Renal cortical epithelial cell (primary cell): ENCODE measurements at places on chromosomes 7 and 10. TPM values are rescaled to one million over a fixed set of nuclear protein-coding genes. Genes with fewer than 3 reads are reported as not detected.

The ATOH7 gene
- 0.05 TPM in 1 of 2 replicates, not detected in the other for total RNA-seq

The ANXA8 gene
- total RNA-seq = 0.30 and 6.1 TPM in 2 replicates

The FAM13C gene
- 0.20 TPM in 1 of 2 replicates, not detected in the other for total RNA-seq

The SPOCK2 gene
- total RNA-seq = 2.0 and 41.8 TPM in 2 replicates

The CRYGN gene
- total RNA-seq = not detected in 2 replicates

The ZPBP gene
- 0.17 TPM in 1 of 2 replicates, not detected in the other for total RNA-seq

The LIPM gene
- total RNA-seq = not detected in 2 replicates

The IPMK gene
- 8.5 and 11.1 TPM in 2 replicates for total RNA-seq

The PNLIPRP3 gene
- not detected in 2 replicates for total RNA-seq
